ENCODE measurements at places on chromosomes 11 and 22.

GRCh38 chr11:10395166-10395897, 59.7 kb upstream of the AMPD3 start:
- DNase-seq = no peak

- DNase-seq = no peak
These were observed 23.1 kb upstream of the MICAL2 start for GRCh38 chr11:12087075-12088004.

DNA sequence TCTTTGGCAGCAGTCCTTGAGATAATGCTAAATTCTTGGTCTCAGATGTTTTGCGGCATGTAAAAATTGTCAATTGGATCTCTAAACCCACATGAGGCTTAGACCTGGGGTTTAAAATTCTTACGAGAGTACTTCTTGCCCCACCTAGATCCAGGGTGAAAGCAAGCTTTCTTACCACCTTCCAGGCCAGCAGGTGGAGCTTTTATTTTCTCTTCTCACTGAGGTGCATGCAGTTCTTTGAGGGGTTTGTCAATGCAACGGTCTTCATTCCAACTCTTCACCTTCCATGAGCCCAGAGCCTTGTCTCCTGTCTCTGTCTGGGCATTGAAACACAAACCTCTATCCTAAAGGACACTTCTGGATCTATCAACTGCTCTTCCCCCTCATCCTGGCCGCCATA, 154.1 kb downstream of the MYO18B start:
- DNase-seq = no peak

GRCh38 chr11:22190827-22191463, 1.9 kb upstream of the ANO5 start:
- no peak for DNase-seq

DNA sequence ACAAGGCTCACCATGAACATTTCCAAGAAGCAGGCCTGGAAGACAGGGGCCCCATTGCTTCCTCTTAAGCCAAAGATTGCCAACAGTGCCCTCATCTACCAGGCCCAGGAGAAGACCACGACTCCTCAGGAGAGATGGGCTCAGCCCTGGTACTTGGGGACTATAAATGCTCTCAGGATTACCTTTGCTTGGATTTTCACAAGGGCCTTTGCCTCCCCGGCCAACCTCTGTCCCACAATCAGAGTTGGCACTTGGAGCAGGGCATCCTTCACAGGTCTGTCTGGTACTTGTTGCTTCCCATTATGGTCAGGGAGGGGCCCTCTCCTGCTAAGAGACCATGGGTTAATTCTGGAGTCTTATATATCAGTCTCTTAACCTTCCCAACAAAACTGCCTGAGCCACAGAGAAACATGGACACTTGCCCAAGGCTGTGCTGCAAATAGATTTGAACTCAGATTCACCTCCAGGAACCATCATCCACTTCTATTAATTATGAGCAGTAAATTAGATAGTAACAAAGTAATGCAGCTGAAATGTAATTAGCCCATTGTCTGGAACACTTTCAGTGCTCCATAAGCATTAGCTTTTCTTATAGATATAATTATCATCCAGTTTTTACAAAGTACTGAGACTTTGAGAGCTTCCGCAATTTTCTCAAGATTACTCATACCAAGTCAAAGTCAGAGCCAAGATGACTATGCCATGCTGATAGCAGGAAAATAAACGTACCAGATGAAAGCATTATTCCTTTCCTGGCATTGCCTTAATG, 33.5 kb downstream of the POU2AF3 start:
- no peak for DNase-seq

DNA sequence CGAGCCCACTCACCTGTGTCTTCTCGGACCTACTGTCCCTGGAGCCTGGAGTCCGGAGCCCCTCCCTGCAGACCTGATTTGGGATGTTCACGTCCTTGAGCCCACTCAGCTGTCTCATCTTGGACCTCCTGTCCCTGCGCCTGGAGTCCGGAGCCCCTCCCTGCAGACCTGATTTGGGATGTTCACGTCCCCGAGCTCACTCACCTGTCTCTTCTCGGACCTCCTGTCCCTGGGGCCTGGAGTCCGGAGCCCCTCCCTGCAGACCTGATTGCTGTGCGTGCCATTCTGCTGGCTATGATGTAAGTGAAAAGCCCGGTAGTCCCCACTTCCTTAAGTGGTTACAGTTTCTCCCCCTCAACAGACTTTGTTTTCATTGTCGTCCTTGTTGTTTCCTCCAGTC, 867.1 kb downstream of the BRD1 start:
- no peak for DNase-seq

DNA sequence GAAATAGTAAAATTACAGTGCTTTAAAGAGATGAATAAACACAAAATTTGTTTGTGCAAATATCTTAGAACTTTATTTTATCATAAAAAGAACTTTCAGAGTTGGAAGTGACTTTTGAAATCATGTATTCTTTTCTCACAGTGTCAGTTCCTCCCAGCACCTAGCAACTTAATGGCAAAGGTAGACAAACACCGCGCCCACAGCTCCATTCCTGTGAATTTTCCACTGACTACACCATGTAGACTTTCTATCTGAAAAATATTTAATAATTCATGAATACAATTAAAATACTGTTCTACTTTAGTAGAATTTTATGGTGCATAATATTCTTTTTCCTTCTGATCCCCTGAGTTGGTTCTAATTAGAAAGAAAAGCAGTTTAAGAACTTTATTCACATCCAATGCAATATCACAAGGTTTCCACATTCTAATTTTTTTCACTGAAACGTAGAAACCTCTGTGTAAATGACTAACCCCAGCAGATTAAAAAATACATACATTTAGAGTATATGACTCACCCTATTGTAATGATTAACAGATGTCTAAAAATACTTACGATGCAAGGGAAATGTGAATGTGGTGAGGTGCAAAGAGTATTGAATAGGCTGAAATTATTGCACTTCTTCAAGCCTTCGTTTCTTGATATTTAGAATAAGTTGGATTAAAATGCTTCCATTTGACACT, 218.2 kb upstream of the CCDC179 start:
- DNase-seq = no peak

DNA sequence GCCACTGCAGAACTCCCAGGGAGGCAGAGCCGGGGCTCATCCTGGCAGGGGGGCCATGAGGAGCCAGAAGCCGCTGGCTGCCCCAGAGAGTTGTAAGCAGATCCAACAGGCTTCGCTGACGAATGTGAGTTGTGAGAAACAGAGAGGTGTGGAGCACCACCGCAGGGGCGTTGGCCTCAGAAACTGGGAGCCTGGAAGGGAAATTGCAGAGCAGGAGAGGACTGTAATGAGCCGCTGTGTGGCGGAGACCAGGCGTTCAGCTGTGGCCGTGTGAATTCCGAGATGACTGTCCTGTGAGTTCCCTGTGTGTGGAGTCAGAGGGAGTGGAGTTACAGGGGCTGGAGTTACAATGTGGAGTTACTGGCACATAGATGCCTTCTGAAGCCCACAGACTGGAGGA, 27.7 kb upstream of the ETS1 start:
- DNase-seq = no peak

GRCh38 chr11:113265362-113265761, 49.0 kb upstream of the TTC12 start:
- DNase-seq = no peak

- no peak for DNase-seq
These were observed 33.9 kb upstream of the PANX2 start for GRCh38 chr22:50136581-50137015.

DNA sequence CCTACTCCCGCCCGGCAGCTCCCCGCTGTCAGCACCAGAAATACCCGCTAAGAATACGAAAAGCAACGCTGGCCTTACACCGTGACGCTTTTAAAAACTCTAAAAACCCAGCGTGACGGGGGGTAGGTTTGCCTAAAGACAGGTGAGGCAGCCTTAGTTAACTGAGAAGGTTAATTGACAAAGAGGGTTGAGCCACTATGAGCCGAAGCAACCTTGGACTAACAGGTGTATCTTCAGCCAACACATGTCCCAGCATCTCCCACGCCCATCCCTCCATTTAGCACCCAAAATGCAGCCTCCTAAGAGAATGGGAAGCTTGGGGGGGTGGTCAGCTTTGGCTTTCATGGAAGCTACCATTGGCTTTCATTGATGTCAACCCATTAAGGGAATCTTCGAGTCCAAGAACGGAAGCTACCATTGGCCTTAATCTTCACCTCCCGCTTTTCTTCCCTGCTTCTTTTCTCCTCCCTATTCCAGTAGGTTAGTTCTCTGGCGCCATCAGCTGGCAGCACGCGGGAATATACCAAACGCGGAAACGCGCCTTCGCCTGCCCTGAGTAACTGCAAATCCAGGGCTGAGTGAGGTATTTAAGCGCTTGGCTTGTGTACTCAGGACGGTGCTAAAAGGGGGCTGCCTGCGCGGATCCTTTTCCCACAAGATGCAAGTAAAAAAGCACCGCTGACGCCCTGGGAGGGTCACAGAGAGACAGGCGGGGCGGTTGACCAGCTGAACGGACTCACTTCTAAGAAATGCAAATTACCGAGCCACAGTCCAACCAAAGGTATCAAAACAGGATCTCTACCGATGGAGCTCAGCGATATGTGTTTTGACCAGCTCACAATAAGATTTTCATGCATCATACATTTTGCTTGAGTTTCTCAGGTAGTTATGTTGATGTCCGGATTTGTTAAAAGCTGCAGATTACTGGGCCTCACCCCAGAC, 38.5 kb upstream of the GLYATL1 start:
- no peak for DNase-seq

DNA sequence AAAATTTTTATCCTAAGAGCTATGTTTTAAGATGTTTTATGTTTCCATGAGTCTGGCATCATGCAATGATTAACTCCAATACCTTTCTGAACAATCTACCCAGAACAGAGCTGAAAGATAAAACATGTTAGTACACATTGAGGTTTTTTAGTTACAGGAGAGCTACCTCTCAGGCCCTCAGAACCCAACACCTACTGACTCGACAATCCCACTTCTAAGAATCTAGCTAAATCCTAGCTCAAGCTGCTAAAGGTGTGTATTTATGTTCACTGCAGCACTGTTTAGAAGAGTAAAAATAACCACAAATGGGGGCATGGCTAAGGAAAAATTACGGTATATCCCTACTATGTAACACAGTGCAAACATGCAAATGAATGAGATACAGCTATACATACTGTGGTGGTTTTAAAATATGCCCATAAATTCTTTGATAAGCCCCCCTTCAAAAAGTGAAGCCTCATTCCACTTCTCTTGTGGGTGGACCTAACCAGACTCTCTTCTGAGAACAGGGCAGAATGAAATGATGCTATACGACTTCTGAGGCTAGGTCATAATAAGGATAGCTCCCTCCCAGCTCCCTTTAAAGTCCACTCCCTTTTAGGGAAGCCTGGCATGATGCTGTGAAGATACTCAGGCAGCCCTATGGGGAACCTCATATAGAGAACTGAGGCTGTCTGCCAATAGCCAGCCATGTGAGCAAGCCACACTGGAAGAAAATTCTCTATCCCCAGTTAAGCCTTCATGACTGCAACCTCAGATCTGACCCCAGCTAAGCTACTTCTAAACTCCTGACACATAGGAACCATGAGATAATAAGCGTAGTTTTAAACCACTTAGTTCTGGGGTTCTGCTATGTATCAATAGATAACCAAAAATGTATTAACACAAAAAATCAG, 29.5 kb downstream of the TMEM123 start:
- DNase-seq = no peak

- peak; percentile 77 for DNase-seq
These were observed 19.3 kb downstream of the RRP7A start for GRCh38 chr22:42500161-42500835.

- no peak for DNase-seq
These were observed 1.1 kb downstream of the OSBP start for GRCh38 chr11:59614277-59615119.

GRCh38 chr11:62546244-62546928, at the start of gene AHNAK:
Gene AHNAK, minus strand, starts transcription at chr11:62546806. Its CDS starts 10,708 bp downstream, at chr11:62536098.
- DNase-seq = no peak

DNA sequence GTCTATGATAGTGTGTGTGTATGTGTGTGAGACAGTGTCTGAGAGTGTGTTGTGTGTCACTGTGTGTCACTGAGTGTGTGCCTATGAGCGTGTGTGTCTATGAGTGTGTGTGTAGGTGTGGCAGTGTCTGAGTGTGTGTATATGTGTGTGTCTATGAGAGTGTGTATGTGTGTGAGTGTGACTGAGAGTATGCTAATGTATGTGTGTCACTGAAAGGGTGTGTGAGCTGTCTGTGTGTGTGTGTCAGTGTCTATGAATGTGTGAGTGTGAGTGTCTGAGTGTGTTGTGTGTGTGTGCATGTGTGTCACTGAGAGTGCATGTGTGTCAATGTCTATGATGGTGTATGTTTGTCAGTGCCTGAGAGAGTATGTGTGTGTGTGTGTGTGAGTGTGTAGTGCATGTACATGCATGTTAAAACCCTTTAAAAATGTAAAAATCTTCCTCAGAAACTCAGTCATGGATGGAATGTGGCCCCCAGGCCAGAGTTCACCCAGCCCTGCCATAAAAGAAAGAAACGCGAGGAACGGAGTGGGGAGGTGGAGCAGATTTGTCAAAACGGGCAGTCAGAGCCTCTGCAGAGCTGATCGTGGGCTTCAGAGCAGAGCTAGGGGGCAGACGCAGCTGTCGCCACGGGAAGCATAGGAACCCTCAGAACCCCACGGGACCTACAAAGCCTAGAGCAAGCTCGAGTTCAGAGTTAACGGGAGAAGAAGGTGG, 218.8 kb downstream of the CTTN start:
- no peak for DNase-seq

DNA sequence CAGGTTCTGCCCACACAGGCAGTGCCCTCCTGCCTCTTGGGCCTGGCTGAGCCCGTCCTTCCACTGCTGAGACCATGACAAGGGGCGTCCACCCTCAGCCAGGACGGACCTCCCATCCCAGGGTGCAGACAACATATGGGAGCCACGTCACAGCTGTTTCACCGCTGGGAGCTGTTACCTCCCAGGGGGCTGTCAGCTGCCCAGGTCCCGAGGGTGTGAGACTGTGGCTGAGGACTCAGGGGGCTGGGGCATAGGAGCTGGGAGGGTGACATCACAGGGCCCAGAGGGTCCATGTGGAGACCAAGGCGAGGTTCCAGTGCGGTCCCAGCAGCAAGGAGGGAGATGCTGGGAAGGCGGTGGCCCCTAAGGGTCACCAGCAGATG, 17.9 kb upstream of the CTSD start:
- no peak for DNase-seq

DNA sequence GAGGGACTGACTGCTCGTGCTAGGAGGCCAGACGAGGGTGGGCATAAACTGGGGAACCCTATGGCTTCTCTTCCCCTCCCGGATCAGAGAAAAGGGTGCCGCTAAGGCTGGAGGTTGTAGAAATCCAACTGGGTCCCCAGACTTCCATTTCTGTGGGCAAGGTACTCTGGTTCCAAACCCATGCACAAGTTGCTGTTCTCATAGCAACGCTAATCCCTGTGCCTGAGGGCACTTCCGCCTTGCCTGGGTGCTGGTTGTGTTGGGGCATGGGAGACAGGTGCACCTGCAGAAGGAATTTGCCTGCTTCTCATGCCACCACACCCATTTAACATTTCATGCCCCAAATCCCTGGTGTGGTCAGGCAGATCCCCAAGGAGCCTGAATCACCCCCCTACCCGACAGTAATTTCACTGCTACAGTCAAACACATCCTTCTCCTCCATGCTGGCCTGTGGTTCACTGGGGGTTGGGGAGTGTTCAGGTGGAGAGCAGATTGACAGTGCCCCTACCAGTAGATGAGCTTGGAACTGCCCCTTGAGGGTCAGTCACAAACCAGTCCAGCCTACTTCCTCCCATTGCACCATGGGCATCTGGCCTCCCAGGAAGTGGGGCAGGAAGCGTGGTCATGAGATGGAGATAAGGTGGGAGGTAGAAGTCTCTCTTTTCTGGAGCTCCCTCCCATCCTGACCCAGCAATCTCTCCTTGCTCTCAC, 1.2 kb downstream of the C2CD2L start:
- peak; percentile 63 for DNase-seq

GRCh38 chr22:47111626-47112581, 349.5 kb downstream of the TBC1D22A start:
- DNase-seq = no peak

- DNase-seq = no peak
These were observed 2.1 kb upstream of the AHNAK start for GRCh38 chr11:62548545-62549335.

Data from D721Med (cell line).